ENCODE measurements at places on chromosomes 6 and 20. TPM values are rescaled to one million over a fixed set of nuclear protein-coding genes. Genes with fewer than 3 reads are reported as not detected.
A peak's percentile ranks its signal among the peaks of the same experiment; 100 is the strongest.

OR2J2 gene
- not detected for total RNA-seq

LTB gene
- total RNA-seq = 0.29 TPM

HSPA12B gene
- not detected for total RNA-seq

SEL1L2 gene
- not detected for total RNA-seq

MRPS10 gene
- 52.5 TPM for total RNA-seq

DACT2 gene
- not detected for total RNA-seq

VPS52 gene
- 42.7 TPM for total RNA-seq

PAK5 gene
- total RNA-seq = not detected

LAMA2 gene
- total RNA-seq = 3.5 TPM

ZC2HC1B gene
- not detected for total RNA-seq

C6orf15 gene
- not detected for total RNA-seq

CRISP3 gene
- not detected for total RNA-seq

PROKR2 gene
- not detected for total RNA-seq

GRCh38 chr20:2246069-2246491, 49.7 kb upstream of the TGM3 start:
- DNase-seq = no peak

DNA sequence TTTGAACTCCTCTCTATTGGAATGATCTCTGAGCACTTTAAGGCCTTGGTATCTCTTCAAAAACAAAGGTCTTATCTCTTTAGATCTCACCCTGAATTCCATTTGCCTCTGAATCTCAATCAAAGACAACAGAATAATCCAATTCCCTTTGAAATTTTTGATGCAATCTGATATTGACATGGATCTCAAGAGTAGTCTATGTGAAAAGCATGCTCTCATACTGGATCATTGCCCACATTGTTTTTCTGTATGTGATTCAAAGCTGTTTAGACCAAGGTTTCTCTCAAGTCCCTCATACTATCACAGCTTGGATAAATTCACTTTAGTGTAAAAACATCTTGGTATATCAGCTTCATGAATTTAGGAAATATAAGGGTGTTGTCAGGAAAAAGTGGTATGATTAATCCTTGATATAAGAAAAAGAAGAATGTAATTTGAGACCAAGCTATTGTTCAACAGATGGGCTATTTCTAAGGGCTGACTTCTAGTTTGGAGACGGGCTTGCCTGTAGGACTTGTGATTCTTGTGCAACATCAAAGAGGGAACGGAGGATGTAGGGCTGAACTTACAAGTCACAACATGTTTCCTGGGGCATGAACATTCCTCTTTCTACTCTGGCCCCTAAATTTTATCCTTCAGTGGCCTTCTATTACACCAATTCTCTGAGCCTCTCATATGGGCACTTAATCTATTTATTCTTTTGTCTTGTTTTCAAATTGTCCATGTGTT, 77.9 kb upstream of the CITED2 start:
- peak; percentile 32 for DNase-seq

DNA sequence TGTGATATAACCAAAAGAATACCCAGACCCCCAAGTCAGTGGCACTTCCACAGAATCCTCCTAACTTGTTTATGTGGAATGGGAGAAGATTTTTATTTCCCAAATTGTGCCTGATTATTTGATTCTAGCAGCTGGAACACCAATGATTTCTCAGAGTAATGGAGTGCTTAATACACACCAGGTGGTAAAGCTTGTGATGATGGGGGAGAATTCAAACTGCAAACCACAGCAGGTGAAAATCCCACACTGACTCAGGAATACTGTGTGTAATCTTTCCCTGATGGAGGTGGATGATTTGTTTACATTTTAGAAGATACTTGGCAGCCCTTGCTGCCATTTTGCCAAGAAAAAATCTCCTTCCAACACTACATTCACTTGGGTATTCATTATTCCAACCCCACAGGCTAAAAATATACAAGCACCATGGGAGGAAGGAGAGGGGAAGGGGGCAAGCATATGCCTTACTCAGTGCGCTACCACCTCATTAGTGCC, 212.7 kb upstream of the PLN start:
- DNase-seq = no peak

- DNase-seq = no peak
These were observed 23.7 kb downstream of the RIOK1 start for GRCh38 chr6:7413151-7413823.

GRCh38 chr20:2509794-2510193, 1.1 kb upstream of the ZNF343 start:
- DNase-seq = no peak

GRCh38 chr20:10761232-10761631, 87.4 kb upstream of the JAG1 start:
- peak; percentile 62 for DNase-seq

DNA sequence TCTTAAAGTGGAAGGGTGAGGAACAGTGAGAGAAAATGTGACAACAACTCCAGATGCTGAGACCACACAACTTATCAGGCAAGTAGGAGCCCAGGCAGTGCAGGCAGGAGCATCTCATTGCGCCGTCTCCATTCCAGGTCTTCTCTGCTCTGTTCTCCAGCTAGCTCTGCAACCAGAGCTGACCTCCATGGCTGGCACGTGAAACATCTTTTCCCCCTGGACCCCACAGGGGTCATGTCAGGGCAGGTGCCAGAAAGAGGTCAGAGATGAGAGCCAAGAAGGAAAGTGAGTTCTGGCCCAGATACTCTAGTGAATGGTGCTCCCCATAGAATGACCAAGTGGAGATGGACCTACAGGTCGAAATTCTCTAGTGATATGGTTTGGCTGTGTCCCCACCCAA, 281.4 kb downstream of the SMOC2 start:
- DNase-seq = no peak

DNA sequence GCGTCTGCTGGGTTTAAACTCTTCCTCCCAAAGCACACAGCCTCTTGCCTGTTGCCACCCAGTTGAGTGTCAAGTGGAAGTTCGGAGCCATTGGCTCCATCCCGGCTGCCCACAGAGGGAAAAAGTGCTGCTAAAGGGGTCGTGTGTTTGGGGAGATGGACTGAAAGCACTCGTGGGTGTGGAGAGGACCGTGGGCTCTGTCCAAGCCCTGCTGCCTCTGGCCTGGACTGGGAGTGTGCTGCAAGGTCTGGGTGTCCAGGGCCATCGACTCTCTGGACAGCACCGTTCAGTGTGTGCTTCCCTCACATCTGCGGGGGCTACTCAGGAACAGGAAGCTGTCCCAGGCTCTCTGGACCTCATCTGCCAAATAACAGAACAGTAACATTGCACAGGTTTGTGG, 269.3 kb downstream of the DLL1 start:
- DNase-seq = peak; percentile 29

DNA sequence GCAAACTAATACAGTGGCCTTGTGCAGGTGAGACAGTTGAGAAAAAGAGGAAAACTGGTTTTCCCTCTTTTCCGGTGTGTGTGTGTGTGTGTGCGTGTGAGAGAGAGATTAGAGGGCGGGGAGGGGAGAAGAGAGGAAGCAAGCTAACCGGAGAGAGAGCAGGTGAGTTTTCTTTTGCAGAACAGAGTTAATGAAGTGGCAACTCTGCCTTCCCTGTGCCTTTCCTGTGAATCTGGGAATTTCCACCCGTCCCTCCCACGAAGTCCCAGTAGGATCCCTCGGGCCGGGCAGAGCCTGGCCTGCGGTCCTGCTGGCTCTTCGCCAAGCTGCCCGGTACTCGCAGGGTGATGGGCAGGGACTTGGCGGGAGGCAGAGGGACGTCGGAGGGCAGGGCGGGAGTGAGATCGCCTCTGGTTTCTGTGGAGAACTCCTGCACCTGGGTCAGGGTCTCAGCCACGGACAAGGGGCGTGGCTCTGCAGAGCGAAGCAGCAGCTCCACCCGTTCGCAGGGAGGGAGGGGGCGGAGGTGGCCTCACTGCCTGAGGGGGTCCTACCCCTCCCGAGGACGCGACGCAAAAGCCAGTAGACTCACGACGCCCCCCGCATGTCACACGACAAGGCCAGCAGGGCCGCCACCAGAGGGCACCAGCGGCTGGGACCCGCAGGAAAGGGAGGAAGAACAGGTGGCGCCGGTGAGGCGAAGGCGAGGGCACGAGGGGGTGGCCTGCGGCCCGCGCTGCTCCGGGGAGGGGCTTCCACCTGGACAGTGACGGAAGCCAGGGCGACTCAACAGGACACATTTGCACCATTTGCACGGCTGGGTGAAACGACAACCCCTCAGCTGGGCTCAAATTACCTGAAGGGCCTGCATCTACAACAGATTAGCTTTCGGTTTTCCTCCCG, 51.2 kb upstream of the RNF182 start:
- peak; percentile 92 for DNase-seq

DNA sequence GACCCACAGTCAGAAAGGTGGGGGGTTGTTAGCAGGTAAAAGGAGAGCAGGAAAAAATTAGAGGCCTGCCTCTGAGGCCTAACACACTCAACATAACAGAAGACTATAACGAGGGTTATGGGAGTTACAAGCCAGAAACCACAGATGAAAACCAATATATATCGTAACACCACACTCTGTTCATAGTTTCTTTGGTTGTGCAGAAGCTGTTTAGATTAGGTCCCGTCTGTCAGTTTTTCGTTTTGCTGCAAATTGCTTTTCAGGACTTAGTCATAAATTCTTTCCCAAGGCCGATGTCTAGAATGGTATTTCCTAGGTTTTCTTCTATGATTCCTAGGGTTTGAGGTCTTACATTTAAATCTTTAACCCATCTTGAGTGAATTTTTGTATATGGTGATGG, 3.7 kb upstream of the MAP3K5 start:
- DNase-seq = no peak

GRCh38 chr6:88890394-88890793, 73.0 kb downstream of the RNGTT start:
- no peak for DNase-seq

DNA sequence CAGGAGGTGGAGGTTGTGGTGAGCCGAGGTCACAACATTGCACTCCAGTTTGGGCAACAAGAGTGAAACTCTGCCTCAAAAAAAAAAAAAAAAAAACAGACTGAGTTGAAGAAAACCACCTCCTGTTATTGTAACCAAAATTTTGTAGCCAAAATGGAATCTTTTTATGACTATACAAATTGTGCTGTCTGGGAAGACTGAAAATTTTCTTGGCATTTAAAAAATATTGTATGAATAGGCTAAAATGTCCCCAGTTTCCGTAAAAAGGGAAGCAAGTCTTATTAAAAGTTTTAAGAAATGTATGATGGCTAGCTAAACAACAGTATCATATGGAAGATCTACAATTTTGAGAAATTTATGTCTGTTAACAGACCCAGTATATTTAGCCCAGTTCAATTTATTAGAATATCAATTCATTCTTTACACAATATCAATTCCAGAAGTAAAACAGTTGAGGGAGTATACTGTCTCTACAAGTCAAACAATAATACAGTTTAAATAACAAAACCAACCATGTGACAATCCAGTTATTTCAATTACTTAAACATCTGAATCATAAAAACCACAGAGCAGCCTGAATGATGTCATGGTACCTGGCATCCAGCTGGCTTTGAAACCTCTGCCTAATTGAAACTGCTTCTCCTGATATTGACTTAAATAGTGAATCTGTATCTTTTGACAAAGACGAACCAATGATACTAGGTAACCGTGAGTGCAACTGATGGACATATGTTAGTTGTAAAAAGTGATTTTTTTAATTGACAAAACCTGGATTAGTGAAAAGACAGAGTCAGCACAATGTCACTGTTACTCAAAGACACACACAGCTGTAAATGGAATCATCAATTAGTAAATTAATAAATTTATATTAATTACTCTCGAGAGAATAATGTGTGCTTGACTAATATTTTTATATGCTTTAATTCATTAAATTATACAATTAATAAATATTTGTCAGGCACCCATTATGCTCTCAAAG, 166.6 kb upstream of the MARCKS start:
- DNase-seq = peak; percentile 64

- DNase-seq = no peak
These were observed 215.4 kb downstream of the TSHZ2 start for GRCh38 chr20:53187392-53188068.

GRCh38 chr6:1296542-1296941, 15.4 kb upstream of the FOXQ1 start:
- no peak for DNase-seq

DNA sequence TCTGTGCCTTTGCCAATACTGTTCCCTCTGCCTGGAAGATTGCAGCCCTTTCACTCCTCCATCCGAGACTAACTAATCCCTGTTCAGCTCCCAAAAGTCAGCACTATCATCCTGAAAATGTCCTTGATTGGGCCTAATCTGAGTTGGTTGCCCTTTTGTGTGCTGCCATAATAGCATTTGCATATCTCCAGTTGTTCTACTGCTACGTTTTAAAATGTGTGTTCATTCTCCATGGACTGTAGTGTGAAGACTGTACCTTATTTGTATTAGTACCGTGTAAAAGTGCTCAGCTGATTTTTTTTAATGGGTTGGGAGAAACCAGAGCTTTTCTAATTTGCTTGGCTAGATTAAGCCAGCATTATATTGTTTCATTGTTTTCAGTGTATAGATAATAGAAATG, 401.3 kb downstream of the LAMA2 start:
- no peak for DNase-seq

GRCh38 chr6:42193491-42193894, 1.3 kb downstream of the GUCA1B start:
- peak; percentile 80 for DNase-seq

DNA sequence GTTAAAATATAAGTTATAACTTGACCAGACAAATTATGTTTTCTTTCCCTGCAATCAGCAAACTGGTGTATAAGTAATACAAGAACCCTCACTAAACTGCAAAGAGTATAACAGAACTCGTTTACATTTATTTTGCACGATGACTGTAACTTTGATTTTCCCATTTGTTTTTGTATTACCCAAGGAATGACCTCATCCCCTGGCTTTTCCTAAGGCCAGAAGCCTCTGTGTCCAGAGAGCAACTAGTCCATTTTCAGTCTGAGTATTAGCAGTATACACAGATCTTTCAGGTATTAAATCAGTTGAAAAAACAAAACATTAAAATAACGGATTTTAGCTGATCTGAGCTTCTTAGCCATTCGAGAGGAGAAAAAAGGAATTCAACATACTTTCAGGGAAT, 17.2 kb downstream of the COL19A1 start:
- DNase-seq = no peak

GRCh38 chr6:2795956-2796355, 30.8 kb downstream of the WRNIP1 start:
- DNase-seq = no peak

- no peak for DNase-seq
These were observed 110.3 kb upstream of the BTN3A2 start for GRCh38 chr6:26254724-26255123.

DNA sequence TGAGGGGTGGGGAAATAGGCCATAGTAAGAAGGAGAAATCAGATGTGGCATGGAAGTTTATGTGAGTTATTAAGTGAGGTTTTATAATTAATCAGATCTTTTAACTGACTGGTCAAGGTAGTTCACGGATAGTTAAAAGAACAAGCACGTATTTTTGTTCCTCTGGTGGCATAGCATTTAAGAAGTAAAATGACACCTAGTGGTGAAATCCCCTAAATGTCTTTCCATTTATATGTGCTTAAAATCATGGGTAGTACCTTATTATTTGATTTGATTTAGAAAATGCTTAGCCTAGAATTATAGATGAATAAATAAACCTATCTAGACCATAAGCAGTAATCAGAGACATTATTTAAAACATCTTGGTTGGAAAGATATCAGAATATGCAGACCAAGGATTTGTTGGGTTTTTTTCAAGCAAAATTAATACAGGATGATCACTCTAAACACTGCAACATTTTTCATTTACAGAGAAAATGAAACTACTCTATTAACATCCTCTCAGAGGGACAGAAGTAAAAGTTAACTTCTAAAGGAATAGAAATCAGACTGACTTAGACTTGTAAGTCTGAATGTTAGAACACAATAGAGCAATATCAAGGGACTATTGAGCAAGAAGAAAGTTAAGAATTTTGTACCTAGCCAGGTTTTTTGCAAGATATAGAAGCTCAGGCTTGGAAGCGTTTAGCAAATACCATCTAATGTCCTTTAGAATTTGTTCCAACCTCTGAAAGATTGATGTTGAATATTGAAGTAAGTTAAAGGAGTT, 81.1 kb downstream of the STXBP5 start:
- DNase-seq = no peak
